ENCODE measurements at places on chromosomes 7 and 10.

DNA sequence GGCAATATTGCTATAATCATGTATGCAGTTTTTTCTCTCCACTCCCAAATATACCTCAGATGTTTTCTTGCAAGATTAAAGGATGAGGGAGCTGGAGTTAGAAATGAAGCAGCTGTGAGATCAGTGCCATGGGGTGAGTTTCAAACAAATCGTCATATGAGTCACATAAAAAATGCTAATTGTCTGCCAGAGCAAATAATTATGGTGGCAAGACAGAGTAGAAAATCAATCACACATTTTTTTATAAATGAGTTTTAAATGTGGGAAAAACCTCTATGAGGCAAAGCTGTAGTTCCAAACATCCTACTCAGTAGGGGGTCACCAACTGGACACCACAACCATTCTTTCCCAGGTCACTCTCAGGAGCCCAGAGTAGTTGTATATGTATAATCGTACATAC, 55.3 kb downstream of the CH25H start:
- H3K36me3 ChIP-seq = no peaks in the 10 kb centered on the region
- H3K27me3 ChIP-seq = no peaks in the 10 kb centered on the region
- no peak overlapping the region for H3K27ac ChIP-seq
- no peak overlapping the region for H3K4me3 ChIP-seq

GRCh38 chr10:110821508-110821907, 50.2 kb upstream of the PDCD4 start:
- DNase-seq = no peak
- no peaks in the 10 kb centered on the region for H3K36me3 ChIP-seq
- peaks cover 19% of the 10 kb centered on the region for H3K27me3 ChIP-seq
- H3K4me1 ChIP-seq = peaks cover 8% of the 10 kb centered on the region

GRCh38 chr7:158317238-158318205, 270.1 kb downstream of the PTPRN2 start:
- H3K27ac ChIP-seq = no peak overlapping the region
- H3K4me3 ChIP-seq = no peak overlapping the region
- no peaks in the 10 kb centered on the region for H3K4me1 ChIP-seq
- H3K27me3 ChIP-seq = peaks cover 1% of the 10 kb centered on the region

DNA sequence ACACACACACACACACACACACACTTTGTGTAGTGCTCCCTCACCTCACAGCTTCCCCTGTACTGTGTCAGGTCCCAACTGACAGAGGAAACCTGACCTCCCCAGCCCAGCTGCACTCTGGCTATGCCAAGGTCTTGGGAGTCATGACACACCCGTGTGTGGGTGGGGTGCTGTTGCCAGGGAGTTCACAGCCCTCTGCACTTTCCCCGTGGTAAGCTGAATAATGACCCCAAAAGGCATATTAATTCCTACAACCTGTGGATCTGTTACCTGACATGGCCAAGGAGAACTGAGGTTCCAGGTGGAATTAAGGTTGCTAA, 8.9 kb upstream of the NANOS1 start:
- H3K27me3 ChIP-seq = peaks cover 1% of the 10 kb centered on the region
- no peak for DNase-seq
- peaks cover 44% of the 10 kb centered on the region for H3K4me1 ChIP-seq
- H3K27ac ChIP-seq = no peak overlapping the region

DNA sequence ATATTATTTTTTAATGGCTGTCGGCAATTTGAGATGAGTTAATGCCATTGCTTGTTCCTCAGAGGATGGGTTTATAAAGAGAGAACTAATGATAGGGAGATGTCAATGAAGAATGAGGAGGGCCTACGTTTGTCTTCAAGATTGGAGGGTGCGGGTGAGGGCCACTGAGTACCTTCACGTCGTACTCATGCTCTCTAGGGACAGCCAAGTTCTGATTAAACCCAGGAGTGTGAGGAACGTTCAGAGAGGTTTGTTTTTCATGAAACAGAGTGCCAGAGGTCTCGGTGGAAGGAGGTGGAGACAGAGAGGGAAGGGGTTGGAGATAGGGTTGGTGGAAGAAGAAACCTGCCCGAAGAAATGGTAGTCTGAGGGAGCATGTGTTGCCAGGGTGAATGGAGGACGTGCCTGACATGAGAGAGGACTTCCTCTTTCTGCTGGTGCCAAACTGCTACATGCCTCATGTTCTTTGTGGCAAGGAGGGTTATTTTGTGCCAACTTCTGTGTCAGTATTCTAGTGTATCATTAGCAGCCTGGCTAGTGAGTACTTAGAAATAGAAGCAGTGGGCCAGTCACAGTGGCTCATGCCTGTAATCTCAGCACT, 8.9 kb downstream of the DHTKD1 start:
- H3K4me3 ChIP-seq = no peak overlapping the region
- DNase-seq = no peak
- H3K27ac ChIP-seq = no peak overlapping the region
- no peaks in the 10 kb centered on the region for H3K27me3 ChIP-seq

- no peak overlapping the region for H3K4me3 ChIP-seq
- no peaks in the 10 kb centered on the region for H3K27me3 ChIP-seq
- peaks cover 52% of the 10 kb centered on the region for H3K36me3 ChIP-seq
These were observed 17.5 kb downstream of the GBF1 start for GRCh38 chr10:102262744-102263370.

DNA sequence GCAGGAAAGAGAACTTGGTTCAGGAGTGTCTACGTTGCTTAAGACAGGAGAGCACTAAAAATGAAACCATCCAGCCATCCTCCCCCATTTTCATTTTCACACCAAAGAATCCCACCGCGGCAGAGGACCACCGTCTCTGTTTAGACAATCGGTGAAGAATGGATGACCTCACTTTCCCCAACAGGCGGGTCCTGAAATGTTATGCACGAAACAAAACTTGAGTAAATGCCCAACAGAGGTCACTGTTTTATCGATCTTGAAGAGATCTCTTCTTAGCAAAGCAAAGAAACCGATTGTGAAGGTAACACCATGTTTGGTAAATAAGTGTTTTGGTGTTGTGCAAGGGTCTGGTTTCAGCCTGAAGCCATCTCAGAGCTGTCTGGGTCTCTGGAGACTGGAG, 1.4 kb upstream of the IL6 start:
- H3K4me1 ChIP-seq = peaks cover 93% of the 10 kb centered on the region
- H3K27ac ChIP-seq = peak overlapping the region; percentile 95
- no peaks in the 10 kb centered on the region for H3K27me3 ChIP-seq
- peak; percentile 37 for DNase-seq

- H3K27ac ChIP-seq = no peak overlapping the region
- H3K27me3 ChIP-seq = no peaks in the 10 kb centered on the region
- 0 out of 2 replicates have a peak, but pooled peaks cover 5% of the 10 kb centered on the region for H3K36me3 ChIP-seq
- no peak for DNase-seq
- H3K4me1 ChIP-seq = no peaks in the 10 kb centered on the region
These were observed 12.9 kb downstream of the PRKAR2B start for GRCh38 chr7:107057474-107057833.

DNA sequence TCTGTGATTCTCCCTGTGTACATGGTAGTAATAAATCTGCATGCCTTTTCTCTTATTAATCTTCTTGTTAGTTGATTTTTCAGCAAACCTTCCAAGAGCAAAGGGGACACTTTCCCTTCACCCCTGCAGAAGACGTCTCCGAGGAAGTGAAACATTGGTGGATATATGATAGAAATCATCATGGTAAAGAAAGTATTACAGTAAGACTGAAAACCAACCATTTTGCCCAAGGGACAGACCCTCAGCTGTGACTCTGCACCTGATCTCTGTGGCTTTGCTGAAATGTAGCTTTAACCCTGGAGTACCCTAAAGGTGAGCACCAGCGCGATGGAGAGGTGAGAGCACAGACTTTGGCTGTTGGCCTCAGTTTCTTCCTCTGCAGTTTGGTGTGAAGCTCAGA, 32.8 kb upstream of the MYO3A start:
- H3K27me3 ChIP-seq = no peaks in the 10 kb centered on the region

GRCh38 chr7:118214833-118215182, 9.7 kb upstream of the ANKRD7 start:
- no peaks in the 10 kb centered on the region for H3K36me3 ChIP-seq
- H3K27ac ChIP-seq = no peak overlapping the region
- no peak for DNase-seq
- peak overlapping the region; percentile 90 for H3K4me3 ChIP-seq

DNA sequence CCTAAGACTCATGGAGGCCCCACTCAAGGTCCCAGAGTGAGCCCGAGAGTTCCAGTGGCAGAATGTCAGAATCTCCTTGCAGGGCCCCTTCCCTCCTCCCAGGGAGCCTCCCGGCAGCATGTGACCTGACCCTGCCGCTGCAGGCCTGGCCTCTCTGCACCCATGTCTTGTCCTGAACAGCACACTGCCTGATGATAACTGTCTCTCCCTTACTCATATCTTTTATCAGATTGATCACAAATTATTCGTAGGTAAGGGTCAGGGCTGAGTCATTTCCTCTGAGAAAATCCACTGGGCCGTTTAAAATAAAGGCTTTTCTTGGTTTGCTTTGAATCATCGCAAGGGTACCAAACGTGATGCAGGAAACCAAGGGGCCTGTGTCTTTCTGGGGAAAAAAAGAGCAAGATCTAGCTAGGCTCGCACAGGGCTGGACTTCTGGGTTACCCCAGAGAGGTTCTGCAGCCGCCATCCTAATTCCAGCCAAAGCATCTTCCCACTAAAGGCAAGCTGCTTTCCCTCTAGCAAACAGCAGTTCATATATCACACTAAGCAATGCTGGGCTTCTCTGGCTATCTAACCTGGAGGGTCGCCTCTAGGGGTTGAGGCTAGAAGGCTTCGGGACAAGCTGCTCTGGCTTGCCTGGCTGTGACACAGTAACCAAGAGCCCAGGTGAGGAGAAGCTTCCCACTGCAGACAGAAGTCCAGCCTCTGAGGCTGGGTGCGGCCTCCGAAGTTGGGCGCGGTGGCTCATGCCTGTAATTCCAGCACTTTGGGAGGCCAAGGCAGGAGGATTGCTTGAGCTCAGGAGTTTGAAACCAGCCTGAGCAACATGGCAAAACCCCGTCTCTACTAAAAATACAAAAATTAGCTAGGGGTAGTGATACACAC, 104.9 kb downstream of the SPDYE5 start:
- DNase-seq = peak; percentile 64
- H3K4me3 ChIP-seq = peak overlapping the region; percentile 27
- H3K27ac ChIP-seq = peak overlapping the region; percentile 83
- H3K36me3 ChIP-seq = peaks cover 15% of the 10 kb centered on the region
- peaks cover 25% of the 10 kb centered on the region for H3K4me1 ChIP-seq
- H3K27me3 ChIP-seq = no peaks in the 10 kb centered on the region

DNA sequence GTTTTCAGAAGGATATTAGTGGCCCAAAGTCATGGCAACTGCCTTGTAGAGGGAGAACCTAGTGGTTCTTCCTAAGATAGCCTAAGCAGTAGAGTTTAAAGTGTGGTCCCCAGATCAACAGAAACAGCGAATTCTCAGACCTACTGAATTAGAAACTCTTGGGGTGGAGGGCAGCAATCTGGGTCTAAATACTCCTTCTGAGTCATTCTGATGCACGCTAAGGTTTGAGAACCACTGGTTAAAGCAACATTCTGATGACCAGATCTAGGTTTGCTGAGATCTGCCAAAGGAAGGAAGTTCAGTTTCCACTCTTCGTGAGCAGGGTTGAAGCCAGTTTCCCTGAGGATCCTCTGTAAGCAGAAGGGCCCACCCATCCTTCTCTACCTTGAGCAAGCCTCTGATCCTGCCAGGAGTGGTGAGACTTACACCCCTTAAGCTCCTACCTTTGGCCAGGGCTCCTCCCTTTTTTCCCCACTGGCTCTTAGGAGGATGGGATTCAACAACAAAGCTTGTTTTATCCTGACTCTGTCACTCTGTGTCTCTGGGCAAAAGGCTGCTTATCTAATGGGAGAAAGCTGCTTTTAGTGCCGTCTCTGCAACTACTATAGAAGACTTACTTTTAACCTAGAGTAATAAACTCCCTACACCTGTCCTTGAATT, 26.8 kb upstream of the TRUB1 start:
- peaks cover 2% of the 10 kb centered on the region for H3K27me3 ChIP-seq
- no peak overlapping the region for H3K4me3 ChIP-seq
- 0 out of 2 replicates have a peak, but pooled peaks cover 5% of the 10 kb centered on the region for H3K4me1 ChIP-seq
- no peak overlapping the region for H3K27ac ChIP-seq

Data from HFFc6 (cell line).